ENCODE measurements at places on chromosomes 1 and 21.

- no peak for DNase-seq
Observed at GRCh38 chr1:26704629-26705028, 8.8 kb downstream of the ARID1A start.

- DNase-seq = no peak
Observed at GRCh38 chr1:86596224-86596623, 49.3 kb downstream of the CLCA4 start.

GRCh38 chr1:230174041-230174440 is 107.0 kb downstream of the GALNT2 start:
- DNase-seq = no peak

DNA sequence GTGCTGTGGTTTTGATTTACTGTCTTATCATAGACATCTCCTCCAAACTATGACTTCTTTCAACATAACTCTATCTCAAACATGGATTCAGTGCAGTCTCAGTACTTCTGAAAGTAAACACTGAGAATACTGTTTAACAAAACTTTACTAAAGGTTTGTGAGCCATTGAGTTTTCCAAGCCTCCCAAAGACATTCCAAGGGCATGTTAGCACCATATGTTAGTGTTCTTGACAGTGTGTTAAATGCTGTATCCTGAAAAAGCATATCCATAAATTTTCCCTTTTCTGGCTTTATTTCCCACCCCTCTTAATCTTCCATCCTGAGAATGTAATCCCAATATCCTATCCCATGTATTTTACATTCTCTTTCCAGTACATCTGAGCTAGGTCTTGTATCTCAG is 446.8 kb upstream of the CXADR start:
- DNase-seq = no peak

GRCh38 chr1:6601923-6602668 is 573 bp downstream of the KLHL21 start:
- no peak for DNase-seq

DNA sequence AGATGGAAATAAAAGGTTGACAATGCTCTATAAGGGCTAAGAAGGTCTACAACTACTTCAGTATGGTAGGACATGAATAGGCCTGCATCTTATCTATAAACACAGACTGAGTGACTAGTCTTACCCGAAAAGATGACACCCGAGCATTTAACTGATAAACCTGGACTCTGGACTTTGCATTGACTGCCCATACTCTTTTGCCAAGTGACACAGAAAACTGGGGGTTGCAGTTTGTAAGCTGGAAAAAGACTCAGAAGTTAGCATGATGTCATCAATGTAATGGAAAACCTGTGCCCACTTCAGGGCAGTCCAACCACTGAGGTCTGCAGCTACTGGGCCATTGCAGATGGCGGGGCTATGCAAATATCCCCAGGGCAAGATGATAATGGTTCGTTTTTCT is 258.3 kb upstream of the NEGR1 start:
- no peak for DNase-seq

GRCh38 chr1:244304156-244304555 is 147.6 kb downstream of the ADSS2 start:
- no peak for DNase-seq

GRCh38 chr1:208709981-208710380 is 465.8 kb upstream of the PLXNA2 start:
- no peak for DNase-seq
